ENCODE measurements at places on chromosomes 2 and 18.

- no peak for DNase-seq
Measured at GRCh38 chr18:30387401-30387800, 655.1 kb downstream of the DSC3 start.

- DNase-seq = no peak
Measured at GRCh38 chr2:13046557-13047165, 329.9 kb downstream of the TRIB2 start.

GRCh38 chr18:74589811-74590210 lies 7.9 kb upstream of the ZNF407 start:
- DNase-seq = no peak

GRCh38 chr2:27351802-27352598 lies 4.6 kb downstream of the GTF3C2 start:
- DNase-seq = no peak

- DNase-seq = peak; percentile 56
Measured at GRCh38 chr2:133568172-133568571, at the start of gene NCKAP5. Gene NCKAP5, minus strand, starts transcription at chr2:133568463. Its CDS starts 50,937 bp downstream, at chr2:133517526.

- no peak for DNase-seq
Measured at GRCh38 chr2:150878356-150878755, 383.3 kb downstream of the RBM43 start.

- no peak for DNase-seq
Measured at GRCh38 chr18:9364242-9364641, 29.7 kb downstream of the TWSG1 start.

GRCh38 chr18:78622251-78622906 lies 357.2 kb upstream of the SALL3 start:
- no peak for DNase-seq

DNA sequence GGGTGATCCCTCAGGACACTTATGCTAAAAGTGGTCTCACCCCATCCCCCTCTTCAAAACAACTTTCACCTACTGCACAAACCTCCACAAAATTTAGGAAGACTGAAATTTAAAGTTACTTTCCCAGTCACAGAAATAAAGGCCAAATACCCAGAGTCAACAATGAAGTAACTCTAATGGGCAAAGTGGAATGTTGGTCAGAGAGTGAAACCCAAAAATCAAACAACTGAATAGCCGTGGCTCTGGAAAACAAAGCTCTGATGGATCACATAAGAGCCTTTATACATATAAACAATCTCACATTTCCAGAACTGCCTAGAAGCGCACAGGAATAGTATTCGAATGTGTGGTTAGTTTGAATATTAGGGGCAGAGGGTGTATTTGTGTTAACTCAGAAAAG lies 4.7 kb downstream of the ACVR1 start:
- no peak for DNase-seq

GRCh38 chr2:4831751-4832150 lies 860.4 kb upstream of the SOX11 start:
- no peak for DNase-seq

GRCh38 chr2:78127424-78127823 lies 605.2 kb upstream of the LRRTM4 start:
- no peak for DNase-seq
